Activated T-helper 1 cell treated with anti-CD3 and anti-CD28 coated beads, Interleukin-2, amount 50 U/mL, for 16 hours (primary cell): ENCODE measurements at places on chromosomes 3 and 15.

GRCh38 chr3:171876680-171877147, 33.6 kb downstream of the TMEM212 start:
- no peak for DNase-seq

DNA sequence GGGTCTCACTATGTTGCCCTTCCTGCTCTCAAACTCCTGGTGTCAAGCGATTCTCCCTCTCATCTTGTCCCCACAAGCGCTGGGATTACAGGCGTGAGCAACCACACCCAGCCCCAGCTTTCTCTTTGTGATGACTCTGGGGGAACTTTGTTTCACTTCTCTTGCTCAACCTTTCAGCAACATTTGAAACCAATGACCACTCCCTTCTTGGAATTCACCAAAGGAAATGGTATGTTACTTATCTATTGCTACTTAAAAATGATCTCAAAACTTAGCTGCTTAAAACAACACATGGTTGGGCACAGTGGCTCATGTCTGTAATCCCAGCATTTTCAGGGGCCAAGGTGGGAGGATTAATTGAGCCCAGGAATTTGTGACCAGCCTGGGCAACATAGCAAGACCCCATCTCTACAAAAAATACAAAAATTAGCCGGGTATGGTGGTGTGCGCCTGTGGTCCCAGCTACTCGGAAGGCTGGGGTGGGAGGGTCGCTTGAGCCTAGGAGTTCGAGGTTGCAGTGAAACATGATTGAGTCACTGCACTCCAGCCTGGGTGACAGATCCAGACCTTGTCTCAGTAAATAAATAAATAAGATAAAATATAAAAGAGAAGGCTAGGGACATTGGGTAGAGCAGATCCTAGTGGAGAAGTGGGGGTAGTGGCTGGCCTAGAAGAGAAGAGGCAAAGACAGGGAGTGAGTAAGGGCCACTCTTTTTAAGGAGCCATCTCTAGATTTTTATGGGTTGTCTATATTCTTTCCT, 10.3 kb upstream of the COPG1 start:
- DNase-seq, result no peak

DNA sequence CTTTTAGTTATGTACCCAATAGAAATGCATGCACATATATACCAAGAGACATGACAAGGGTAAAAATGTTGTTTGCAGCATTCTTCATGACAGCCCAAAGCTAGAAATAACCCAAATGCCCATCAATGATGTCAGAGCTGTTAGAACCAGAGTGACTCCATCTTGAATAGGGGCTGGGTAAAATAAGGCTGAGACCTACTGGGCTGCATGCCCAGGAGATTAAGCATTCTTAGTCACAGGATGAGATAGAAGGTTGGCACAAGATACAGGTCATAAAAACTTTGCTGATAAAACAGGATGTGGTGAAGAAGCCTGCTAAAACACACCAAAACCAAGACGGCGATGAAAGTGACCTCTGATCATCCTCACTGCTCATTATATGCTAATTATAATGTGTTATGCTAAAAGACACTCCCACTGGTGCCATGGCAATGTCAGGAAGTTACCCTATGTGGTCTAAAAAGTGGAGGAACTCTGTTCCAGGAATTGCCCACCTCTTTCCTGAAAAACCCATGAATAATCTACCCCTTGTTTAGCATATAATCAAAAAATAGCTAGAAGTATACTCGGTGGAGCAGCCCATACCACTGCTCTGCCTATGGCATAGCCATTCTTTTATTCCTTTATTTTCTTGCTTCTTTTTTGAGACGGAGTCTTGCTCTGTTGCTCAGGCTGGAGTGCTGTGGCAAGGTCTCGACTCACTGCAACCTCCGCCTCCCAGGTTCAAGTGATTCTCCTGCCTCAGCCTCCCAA, 32.9 kb downstream of the ZBTB11 start:
- no peak for DNase-seq

DNA sequence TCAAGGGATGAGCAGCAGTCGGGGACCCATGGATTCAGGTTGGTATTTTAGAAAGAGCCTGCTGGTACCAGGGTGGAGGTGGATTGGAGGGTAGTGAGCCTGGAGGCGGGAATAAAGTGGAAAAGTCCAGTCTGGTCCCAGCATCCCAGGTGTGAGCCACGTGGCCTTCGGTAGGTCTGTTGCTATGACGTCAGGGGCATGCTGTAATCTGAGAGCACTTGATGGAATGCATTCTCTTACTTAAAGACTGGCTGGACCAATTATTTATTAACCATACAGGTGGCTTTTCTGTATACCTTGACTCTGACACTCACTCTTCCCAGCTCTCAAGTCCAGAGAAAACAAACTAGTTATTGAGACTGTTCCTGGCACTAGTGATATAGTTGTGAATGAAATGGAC, 389.9 kb upstream of the RGMA start:
- DNase-seq, result no peak

- DNase-seq, result no peak
Measured at GRCh38 chr3:118988198-118989130, 46.2 kb downstream of the IGSF11 start.

- DNase-seq, result no peak
Measured at GRCh38 chr15:66615846-66616245, 50.0 kb upstream of the LCTL start.

GRCh38 chr15:28208583-28208982, 109.5 kb upstream of the OCA2 start:
- no peak for DNase-seq

- no peak for DNase-seq
Measured at GRCh38 chr3:46406788-46407611, at the start of the genes CCR5AS and CCRL2. CCR5AS (minus strand) TSS chr3:46407066. CCRL2 (plus strand) TSS chr3:46407259; CDS start chr3:46408080, 821 bp downstream.

GRCh38 chr15:77168616-77169015, 97.7 kb upstream of the TSPAN3 start:
- DNase-seq, result no peak

GRCh38 chr15:34773013-34773412, 18.2 kb upstream of the GJD2 start:
- DNase-seq, result no peak

DNA sequence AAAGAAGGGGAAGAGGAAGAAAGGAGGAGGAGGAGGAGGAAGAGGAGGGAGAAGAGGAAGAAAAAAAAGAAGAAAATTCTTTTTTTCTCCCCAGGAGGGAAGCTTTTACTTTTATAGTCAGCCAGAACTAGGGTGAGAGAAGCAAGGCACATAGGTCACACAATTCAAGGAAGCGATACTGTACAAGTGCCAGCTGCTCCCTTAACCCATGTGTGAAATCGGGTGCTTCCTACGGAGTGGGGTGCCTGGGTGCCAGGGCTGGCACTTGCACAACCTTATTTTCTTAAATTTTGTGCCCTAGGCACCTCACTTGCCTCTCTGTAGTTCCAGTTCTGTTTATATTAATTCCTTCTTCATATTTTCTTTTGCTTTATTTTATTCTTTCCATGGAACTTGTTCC, 150.4 kb downstream of the LIPC start:
- no peak for DNase-seq

DNA sequence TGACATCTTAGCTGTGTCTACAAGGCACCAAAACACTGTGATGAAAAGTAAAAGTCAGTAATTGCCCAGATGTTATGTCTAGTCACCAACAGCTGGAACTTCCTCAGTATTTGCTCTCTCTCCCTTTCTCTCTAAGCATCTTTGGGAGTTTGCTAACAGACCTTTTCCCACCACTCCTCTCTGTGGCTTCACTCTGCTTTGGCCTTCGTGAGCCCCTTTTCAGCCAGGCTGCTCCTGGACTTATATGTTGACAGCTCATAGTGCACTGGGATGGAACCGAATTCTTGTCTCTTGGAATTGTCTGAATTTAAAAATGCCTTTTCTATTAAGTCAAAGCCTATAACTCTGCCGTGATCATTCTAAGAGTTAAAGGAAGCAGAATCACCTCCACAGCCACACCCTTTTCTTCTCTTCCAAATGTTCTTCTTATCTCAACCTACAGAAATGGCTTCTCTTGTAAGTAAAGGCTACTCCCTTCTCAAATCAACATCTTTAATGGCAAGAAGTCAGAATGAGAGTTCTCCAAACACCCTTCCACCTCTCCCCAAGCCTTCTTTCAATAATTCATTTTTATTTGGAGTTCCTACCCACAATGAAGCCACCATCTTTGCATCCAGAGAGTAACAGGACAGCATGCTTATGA, 17.2 kb upstream of the FOXP1 start:
- DNase-seq, result no peak

- no peak for DNase-seq
Measured at GRCh38 chr3:56917361-56918110, 115.8 kb upstream of the ARHGEF3 start.

- DNase-seq, result no peak
Measured at GRCh38 chr3:126107957-126108675, 24.2 kb upstream of the SLC41A3 start.

GRCh38 chr15:69435985-69436384, 16.6 kb upstream of the RPLP1 start:
- DNase-seq, result no peak

- no peak for DNase-seq
Measured at GRCh38 chr3:45873638-45874037, 12.7 kb upstream of the CCR9 start.

DNA sequence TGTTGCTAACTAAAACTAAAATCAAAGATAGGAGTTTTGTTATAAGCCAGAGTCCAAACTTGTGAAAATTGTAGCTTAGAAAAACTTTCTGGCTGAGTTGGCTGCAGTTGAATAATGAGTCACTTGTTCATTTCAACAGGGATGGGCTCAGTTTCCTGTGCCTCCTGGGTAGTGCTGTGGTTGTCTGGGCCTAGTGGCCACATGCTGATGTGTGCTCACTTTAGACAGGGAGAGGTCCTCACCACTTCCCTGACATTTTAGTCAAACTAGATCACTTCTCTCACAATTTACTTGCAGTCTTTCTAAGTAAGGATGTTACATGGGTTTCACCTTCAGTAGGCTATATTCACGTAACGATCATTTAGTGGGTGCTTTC, 6.3 kb upstream of the UBE2Q2 start:
- DNase-seq, result no peak

DNA sequence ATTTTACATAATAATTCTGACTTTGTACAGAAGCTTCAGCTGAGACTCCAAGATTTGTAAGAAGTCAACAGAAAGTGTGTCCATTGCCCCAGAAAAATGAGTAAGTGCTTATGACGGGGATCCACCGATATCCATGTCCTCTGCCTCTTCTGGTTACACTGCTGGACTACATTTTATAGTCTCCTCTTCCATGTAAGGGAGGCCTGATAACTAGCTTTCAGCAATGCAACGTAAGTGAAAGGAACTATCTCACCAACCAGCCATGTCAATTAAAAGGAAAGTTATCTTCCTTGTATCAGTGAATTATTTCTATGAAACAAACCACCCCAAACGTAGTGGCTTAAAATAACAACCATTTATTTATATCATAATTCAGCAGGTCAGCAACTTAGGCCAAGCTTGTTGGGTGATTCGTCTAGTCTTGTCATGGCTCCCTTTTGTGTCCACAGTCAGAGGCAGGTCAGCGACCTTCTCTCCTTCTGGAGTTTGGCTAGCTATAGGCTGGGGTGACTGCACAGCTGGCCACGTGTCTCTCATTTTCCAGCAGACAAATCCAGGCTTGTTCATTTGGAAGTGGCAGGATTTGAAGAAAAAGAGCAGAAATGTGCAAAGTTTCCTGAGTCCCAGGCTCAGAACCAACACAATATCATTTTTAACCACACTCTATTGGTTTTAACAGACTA, 44.9 kb downstream of the TRIM69 start:
- no peak for DNase-seq

GRCh38 chr3:10093678-10094077, 14.4 kb downstream of the FANCD2OS start:
- no peak for DNase-seq

GRCh38 chr3:113556316-113556945, 24.1 kb downstream of the SIDT1 start:
- no peak for DNase-seq

DNA sequence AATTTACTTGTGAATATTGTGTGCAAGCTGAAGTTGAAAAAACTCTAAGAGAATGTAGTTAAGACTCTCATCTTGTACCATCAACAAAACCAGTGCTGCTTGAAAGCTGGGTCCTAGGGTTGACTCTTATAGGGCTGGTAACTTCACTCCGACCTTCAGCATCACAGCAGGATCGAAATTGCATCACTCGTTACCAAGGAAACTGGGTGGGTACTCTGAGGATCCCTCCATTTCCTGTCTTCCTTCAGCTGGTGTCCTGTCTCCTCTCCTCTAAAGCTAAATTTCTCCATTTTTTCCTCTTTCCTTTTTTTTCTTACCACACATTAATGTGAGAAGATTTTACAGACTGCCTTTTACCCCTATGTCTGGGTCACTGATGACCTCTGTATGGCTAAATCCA, 3.0 kb upstream of the APH1B start:
- DNase-seq, result no peak

- DNase-seq, result no peak
Measured at GRCh38 chr3:72782521-72782920, 65.7 kb downstream of the SHQ1 start.
